ENCODE measurements at places on chromosomes 12 and 14. TPM values are rescaled to one million over a fixed set of nuclear protein-coding genes. Genes with fewer than 3 reads are reported as not detected.

DNA sequence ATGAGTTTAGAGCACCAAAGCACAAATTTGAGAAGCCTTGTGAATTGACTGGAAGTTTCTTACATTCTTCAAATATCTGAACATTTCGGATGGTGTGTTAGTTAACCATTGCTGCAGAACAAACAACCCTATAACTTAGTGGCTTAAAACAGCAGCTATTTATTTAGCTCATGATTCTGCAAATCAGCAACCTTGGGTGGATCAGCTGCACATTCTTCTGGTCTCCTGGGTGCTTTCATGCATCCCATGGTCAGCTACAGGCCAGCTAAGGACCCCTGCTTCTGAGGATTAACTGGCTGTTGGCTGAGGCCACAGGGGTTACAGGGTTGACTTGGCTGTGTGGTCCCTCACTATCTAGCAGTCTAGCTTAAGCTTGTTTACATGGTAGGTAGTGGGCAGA lies 114.0 kb upstream of the HIF1A start:
- H3K36me3 ChIP-seq, result no peaks in the 10 kb centered on the region
- H3K27me3 ChIP-seq, result no peaks in the 10 kb centered on the region
- no peak overlapping the region for H3K27ac ChIP-seq
- DNase-seq, result no peak
- peaks cover 7% of the 10 kb centered on the region for H3K4me1 ChIP-seq
- no peak overlapping the region for H3K4me3 ChIP-seq

The BHLHE41 gene
- total RNA-seq, result 9.4 TPM

GRCh38 chr12:24379861-24380521 lies 430.5 kb upstream of the SOX5 start:
- no peaks in the 10 kb centered on the region for H3K27me3 ChIP-seq
- no peaks in the 10 kb centered on the region for H3K4me1 ChIP-seq
- no peaks in the 10 kb centered on the region for H3K36me3 ChIP-seq

GRCh38 chr12:22981711-22982110 lies 356.7 kb downstream of the ETNK1 start:
- no peak overlapping the region for H3K4me3 ChIP-seq
- no peak for DNase-seq
- H3K4me1 ChIP-seq, result no peaks in the 10 kb centered on the region
- no peaks in the 10 kb centered on the region for H3K27me3 ChIP-seq

- no peaks in the 10 kb centered on the region for H3K4me1 ChIP-seq
- no peaks in the 10 kb centered on the region for H3K27me3 ChIP-seq
- DNase-seq, result no peak
- no peaks in the 10 kb centered on the region for H3K36me3 ChIP-seq
- no peak overlapping the region for H3K27ac ChIP-seq
Measured at GRCh38 chr12:91617818-91618217, 435.2 kb upstream of the DCN start.

DNA sequence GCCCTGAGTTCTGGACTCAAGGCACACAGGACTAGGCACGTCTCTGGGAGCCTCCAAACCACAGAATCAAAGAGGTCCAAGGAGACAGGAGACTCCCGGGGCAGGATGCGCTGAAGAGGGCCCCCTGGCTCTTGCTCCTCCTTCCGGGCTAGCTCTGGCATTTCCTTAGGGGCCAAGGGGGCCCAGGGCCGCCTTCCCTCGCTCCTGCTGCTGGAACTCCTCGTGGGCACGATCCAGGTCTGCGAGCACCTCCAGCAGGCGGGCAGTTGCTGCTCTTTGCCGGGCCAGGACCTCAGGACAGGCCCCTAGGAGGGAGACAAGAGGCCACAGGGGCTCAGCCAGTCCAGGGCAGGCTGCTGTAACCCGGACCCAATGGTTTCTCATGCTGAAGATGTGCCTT lies 35.8 kb downstream of the RASAL1 start:
- H3K27ac ChIP-seq, result no peak overlapping the region
- no peaks in the 10 kb centered on the region for H3K36me3 ChIP-seq
- DNase-seq, result peak; percentile 67
- H3K4me3 ChIP-seq, result no peak overlapping the region
- H3K27me3 ChIP-seq, result no peaks in the 10 kb centered on the region

The TPH2 gene
- total RNA-seq, result not detected

GRCh38 chr14:104221071-104221625 lies 82.8 kb downstream of the KIF26A start:
- H3K27me3 ChIP-seq, result no peaks in the 10 kb centered on the region
- no peak for DNase-seq
- no peak overlapping the region for H3K27ac ChIP-seq
- H3K4me3 ChIP-seq, result no peak overlapping the region
- no peaks in the 10 kb centered on the region for H3K36me3 ChIP-seq

- no peaks in the 10 kb centered on the region for H3K4me1 ChIP-seq
- no peak overlapping the region for H3K27ac ChIP-seq
- no peak for DNase-seq
Measured at GRCh38 chr12:56931474-56931978, 2.7 kb downstream of the SDR9C7 start.

The LMO3 gene
- 27.6 TPM for total RNA-seq

DNA sequence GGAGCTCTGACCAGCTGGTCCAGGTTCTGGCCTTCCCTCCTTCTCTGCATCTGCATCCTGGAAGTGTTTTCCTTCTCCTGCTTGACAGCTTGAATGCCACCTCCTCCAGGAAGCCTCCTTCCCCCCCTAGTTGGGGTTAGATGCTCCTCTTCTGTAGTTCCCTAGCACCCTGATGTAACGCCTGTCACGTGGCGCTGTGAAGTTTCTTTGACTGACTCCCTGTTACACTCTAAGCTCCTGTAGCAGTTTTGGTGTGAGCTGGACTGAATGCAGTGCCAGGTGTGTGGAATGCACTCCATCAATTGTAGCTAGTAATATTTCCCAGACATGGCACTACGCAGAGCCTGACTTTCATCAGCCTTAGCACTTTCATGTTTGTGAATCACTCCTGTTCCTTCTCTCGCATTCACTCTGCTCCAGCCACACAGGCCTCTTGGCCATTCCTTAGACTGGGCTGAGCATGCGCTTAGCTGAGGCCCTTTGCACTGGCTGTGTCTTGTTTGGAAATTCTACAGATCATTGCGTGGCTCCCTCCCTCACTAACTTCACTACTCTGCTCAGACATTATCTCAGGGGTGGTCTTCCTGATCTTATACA lies 2.1 kb upstream of the FAIM2 start:
- H3K4me3 ChIP-seq, result no peak overlapping the region
- H3K4me1 ChIP-seq, result no peaks in the 10 kb centered on the region
- no peak overlapping the region for H3K27ac ChIP-seq
- no peaks in the 10 kb centered on the region for H3K36me3 ChIP-seq
- DNase-seq, result no peak

DNA sequence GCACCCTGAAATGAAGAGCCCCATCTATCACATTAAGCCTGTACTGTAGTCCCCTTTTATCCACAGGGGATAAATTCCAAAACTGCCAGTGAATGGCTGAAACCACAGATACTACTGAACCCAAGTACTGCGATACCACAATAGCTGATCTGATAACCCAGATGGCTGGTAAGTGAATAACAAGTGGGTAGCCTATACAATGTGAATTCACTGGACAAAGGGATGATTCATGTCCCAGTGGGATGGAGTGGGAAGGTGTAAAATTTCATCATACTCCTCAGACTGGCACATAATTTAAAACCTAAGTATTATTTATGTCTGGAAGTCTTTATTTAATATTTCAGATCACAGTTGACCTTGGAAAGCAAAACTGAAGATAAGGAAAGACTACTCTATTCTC lies 201.3 kb downstream of the GPHN start:
- no peaks in the 10 kb centered on the region for H3K27me3 ChIP-seq
- H3K4me3 ChIP-seq, result no peak overlapping the region
- no peaks in the 10 kb centered on the region for H3K4me1 ChIP-seq
- no peaks in the 10 kb centered on the region for H3K36me3 ChIP-seq

The ABHD4 gene
- total RNA-seq, result 8.7 TPM

The CDKN3 gene
- 1.6 TPM for total RNA-seq

- H3K27ac ChIP-seq, result peak overlapping the region; percentile 80
- H3K4me1 ChIP-seq, result peaks cover 15% of the 10 kb centered on the region
- H3K4me3 ChIP-seq, result peak overlapping the region; percentile 99
- peak; percentile 62 for DNase-seq
- H3K36me3 ChIP-seq, result peaks cover 15% of the 10 kb centered on the region
- H3K27me3 ChIP-seq, result no peaks in the 10 kb centered on the region
Measured at GRCh38 chr12:109098183-109098604, 797 bp downstream of the UNG start.

DNA sequence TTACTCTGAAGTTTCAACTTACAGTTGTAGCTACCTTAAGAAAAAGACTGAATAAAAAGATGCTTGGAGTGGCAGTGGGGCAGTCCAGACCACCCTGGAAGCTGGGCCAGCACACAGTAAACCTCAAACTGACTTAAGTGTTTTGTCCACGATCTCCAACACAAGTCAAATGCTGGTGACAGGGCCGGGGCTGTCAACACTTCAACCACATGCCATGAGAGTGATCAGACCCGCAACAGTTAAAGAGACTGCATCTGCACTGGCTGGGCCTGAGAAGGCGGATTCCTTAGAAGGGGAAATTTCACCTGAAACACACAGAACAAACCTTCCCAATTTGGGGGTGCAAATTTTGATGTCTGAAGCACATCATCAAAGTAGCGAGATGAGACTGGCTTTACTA lies 223.5 kb upstream of the CAND1 start:
- H3K4me1 ChIP-seq, result no peaks in the 10 kb centered on the region
- H3K27ac ChIP-seq, result no peak overlapping the region
- no peaks in the 10 kb centered on the region for H3K36me3 ChIP-seq
- no peak overlapping the region for H3K4me3 ChIP-seq
- no peaks in the 10 kb centered on the region for H3K27me3 ChIP-seq

All from pancreas (tissue), 10 donors.